Immature natural killer cell (primary cell): ENCODE measurements at places on chromosomes 4 and X.

- H3K27ac ChIP-seq, result no peak overlapping the region
- no peaks in the 10 kb centered on the region for H3K4me1 ChIP-seq
- no peak for DNase-seq
- H3K36me3 ChIP-seq, result no peaks in the 10 kb centered on the region
- H3K4me3 ChIP-seq, result no peak overlapping the region
These were observed 121.9 kb downstream of the GASK1B start for GRCh38 chr4:158050942-158051341.

DNA sequence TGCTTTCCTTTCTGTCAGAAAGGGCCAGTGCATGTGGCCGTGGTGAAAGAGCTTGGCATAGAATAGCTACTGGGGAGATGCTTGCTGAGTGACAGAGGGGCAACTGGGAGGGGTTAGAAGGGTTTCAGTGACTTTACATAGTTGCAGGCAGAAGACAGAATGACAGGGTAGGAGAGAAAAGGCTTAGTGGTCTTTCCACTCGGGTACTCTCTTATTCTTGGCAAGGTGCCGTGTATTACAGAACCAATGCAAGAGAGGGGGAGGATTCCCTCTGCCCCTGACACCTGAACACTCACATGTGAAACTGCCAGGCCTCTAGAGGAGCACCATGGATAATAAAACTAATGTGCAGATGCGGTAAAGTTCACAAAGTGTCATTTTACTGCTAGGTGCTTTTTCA, 228.2 kb downstream of the MGST2 start:
- DNase-seq, result no peak
- H3K27ac ChIP-seq, result no peak overlapping the region
- H3K4me1 ChIP-seq, result peaks cover 11% of the 10 kb centered on the region
- no peak overlapping the region for H3K4me3 ChIP-seq
- H3K27me3 ChIP-seq, result peaks cover 4% of the 10 kb centered on the region

- H3K4me1 ChIP-seq, result no peaks in the 10 kb centered on the region
- no peak overlapping the region for H3K4me3 ChIP-seq
- peaks cover 1% of the 10 kb centered on the region for H3K27me3 ChIP-seq
- DNase-seq, result no peak
- no peaks in the 10 kb centered on the region for H3K36me3 ChIP-seq
These were observed 70.6 kb downstream of the GPAT3 start for GRCh38 chr4:83606460-83606859.

DNA sequence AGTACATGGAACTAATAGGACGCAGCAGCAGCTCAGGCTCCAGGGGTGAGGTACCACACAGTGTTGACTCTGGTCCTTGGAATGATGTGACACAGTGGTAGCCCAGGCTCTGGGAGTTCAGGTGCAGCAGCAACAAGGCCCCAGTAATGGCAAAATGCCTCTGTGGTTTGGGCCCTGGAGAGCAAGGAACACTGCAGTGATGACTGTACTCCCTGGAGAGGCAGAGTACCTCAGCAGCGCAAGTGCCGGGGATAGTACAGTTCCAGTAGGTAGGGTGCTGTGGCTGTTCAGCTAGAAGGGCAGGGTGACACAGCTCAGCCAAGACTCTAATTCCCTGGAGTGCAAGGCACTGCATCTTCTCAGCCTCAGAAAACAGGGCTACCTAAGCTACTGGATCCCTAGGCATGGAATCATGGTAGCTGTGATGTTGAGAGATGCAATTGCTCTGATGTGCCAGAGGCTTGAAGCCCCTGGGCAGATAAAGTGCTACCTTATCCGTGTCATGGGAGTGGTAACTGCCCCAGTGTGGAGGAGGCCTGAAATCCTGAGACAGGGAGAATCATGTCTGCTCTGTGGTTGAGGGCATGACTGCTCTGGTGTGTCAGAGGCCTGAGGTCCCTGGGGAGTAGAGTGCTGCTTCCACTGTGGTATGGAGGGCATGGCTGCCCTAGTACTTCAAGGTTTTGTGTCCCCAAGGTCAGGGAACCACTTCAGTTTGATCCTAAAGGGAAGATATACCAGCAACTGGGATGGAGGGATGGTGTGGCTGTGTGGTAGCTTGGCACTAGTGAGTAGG, 55.2 kb downstream of the AREG start:
- no peak overlapping the region for H3K4me3 ChIP-seq
- H3K4me1 ChIP-seq, result no peaks in the 10 kb centered on the region
- no peak for DNase-seq
- H3K27ac ChIP-seq, result no peak overlapping the region
- H3K36me3 ChIP-seq, result no peaks in the 10 kb centered on the region

- no peaks in the 10 kb centered on the region for H3K4me1 ChIP-seq
- H3K27ac ChIP-seq, result no peak overlapping the region
- H3K4me3 ChIP-seq, result no peak overlapping the region
- DNase-seq, result no peak
- H3K36me3 ChIP-seq, result no peaks in the 10 kb centered on the region
These were observed 15.8 kb downstream of the EFNB1 start for GRCh38 chrX:68844581-68844980.

GRCh38 chr4:139898293-139898692, 232.7 kb downstream of the MGST2 start:
- peaks cover 2% of the 10 kb centered on the region for H3K4me1 ChIP-seq
- no peak overlapping the region for H3K4me3 ChIP-seq
- no peaks in the 10 kb centered on the region for H3K36me3 ChIP-seq
- DNase-seq, result peak; percentile 50
- no peak overlapping the region for H3K27ac ChIP-seq
- H3K27me3 ChIP-seq, result no peaks in the 10 kb centered on the region

GRCh38 chr4:140736669-140737343, 19.4 kb downstream of the TBC1D9 start:
- peaks cover 2% of the 10 kb centered on the region for H3K27me3 ChIP-seq
- no peak overlapping the region for H3K4me3 ChIP-seq
- DNase-seq, result no peak
- no peaks in the 10 kb centered on the region for H3K36me3 ChIP-seq
- no peaks in the 10 kb centered on the region for H3K4me1 ChIP-seq

DNA sequence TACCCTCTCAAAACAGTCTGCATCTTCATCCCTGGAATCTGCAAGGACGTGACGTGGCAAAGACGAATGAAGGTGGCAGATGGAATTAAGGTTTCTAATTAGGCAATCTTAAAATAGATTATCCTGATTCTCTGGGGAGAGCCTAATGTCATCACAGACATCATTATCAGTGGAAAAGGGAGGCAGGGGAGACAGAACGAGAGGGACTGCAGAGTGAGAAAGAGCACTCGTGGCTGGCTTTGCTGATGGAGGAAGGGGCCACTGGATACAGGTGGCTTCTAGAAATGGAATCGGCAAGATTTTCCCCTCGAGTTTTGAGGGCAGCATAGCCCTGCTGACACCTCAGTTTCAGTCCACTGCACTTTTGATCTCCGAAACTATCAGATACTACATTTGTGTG, 110.6 kb downstream of the ASMT start:
- peaks cover 2% of the 10 kb centered on the region for H3K4me1 ChIP-seq
- no peak overlapping the region for H3K4me3 ChIP-seq
- DNase-seq, result no peak
- peaks cover 6% of the 10 kb centered on the region for H3K36me3 ChIP-seq

DNA sequence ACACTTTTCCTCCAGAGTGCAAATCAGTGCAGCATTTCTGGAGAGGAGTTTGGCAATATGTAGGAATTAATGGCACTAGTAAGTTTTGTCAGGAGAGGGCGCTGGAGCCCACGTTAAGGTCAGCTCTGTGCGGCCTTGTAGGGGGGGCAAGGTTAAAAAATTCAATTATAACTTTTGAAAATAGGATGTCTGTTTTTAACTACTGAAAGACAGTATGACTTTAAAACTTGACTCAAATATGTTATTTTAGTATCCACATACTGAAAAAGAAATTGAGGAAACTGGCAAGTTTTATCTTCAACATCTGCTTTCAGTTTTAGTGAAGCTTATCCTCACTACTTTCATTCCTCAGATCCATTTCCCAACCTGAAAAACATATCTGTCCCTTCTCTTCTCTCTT, 30.9 kb upstream of the HSD17B13 start:
- no peak overlapping the region for H3K27ac ChIP-seq
- peaks cover 37% of the 10 kb centered on the region for H3K36me3 ChIP-seq
- DNase-seq, result no peak
- H3K4me1 ChIP-seq, result peaks cover 4% of the 10 kb centered on the region
- no peak overlapping the region for H3K4me3 ChIP-seq

- no peaks in the 10 kb centered on the region for H3K36me3 ChIP-seq
- peak overlapping the region; percentile 74 for H3K27ac ChIP-seq
- no peaks in the 10 kb centered on the region for H3K27me3 ChIP-seq
- peak overlapping the region; percentile 72 for H3K4me3 ChIP-seq
- peaks cover 51% of the 10 kb centered on the region for H3K4me1 ChIP-seq
- no peak for DNase-seq
These were observed 18.0 kb upstream of the TBC1D14 start for GRCh38 chr4:6891436-6892170.

GRCh38 chr4:148203056-148203898, 238.9 kb downstream of the NR3C2 start:
- no peak for DNase-seq
- H3K27ac ChIP-seq, result no peak overlapping the region
- no peak overlapping the region for H3K4me3 ChIP-seq
- no peaks in the 10 kb centered on the region for H3K36me3 ChIP-seq
- peaks cover 3% of the 10 kb centered on the region for H3K27me3 ChIP-seq

- H3K4me1 ChIP-seq, result no peaks in the 10 kb centered on the region
- no peak overlapping the region for H3K4me3 ChIP-seq
- H3K36me3 ChIP-seq, result no peaks in the 10 kb centered on the region
- no peaks in the 10 kb centered on the region for H3K27me3 ChIP-seq
- no peak for DNase-seq
These were observed 181.7 kb upstream of the NPY2R start for GRCh38 chr4:155026715-155027114.

DNA sequence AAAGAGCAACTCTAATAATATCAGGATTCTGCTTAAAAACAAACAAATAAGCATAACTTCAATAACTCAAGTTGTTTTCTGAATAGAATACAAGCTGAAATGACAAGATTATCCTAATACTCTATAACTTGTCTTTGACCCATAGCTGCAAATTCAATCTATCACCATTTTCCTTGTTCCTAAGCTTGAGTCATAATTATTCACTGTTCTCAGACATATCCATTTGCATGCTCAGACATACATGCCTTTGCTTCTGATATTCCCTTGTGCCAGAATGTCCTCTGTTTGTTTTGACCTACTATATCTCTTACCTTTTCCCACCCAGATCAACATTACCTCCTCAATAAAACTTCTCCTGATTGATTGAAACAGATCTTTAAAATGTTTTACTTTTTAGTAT, 109.7 kb downstream of the SNCA start:
- H3K27ac ChIP-seq, result no peak overlapping the region
- no peaks in the 10 kb centered on the region for H3K4me1 ChIP-seq
- DNase-seq, result no peak

GRCh38 chr4:4386736-4387392, at the start of gene NSG1:
Gene NSG1 (plus strand): TSS chr4:4387102. CDS start chr4:4387630, 528 bp downstream.
- H3K4me1 ChIP-seq, result peaks cover 14% of the 10 kb centered on the region
- DNase-seq, result no peak
- no peak within 1 kb of the TSS for H3K27ac ChIP-seq
- peaks cover 3% of the 10 kb centered on the region for H3K36me3 ChIP-seq

GRCh38 chr4:17765514-17766286, 15.7 kb downstream of the FAM184B start:
- H3K27me3 ChIP-seq, result peaks cover 8% of the 10 kb centered on the region
- peak; percentile 43 for DNase-seq
- H3K4me3 ChIP-seq, result peak overlapping the region; percentile 81
- no peaks in the 10 kb centered on the region for H3K36me3 ChIP-seq
- H3K27ac ChIP-seq, result peak overlapping the region; percentile 42
- H3K4me1 ChIP-seq, result peaks cover 15% of the 10 kb centered on the region

DNA sequence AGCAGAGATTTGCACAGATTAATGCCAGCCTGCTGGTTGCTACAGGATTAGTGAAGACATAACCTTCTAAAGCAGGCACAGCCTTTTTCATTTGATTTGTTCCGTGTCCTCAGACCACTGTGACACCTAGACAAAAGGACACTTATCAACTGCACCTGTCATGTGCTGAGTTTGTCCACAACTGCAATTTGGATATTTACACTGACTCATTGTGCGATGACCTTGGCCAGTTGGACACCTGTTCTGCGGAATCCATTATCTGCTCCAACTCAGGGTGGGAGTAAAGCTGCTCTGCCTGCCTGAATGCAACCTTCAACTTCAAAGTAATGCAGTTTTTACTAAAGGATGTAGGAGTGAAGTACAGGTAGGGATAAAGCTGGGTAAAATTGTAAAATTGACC, 4.1 kb upstream of the NR0B1 start:
- H3K4me1 ChIP-seq, result no peaks in the 10 kb centered on the region
- DNase-seq, result no peak
- peaks cover 4% of the 10 kb centered on the region for H3K27me3 ChIP-seq
- H3K27ac ChIP-seq, result no peak overlapping the region

DNA sequence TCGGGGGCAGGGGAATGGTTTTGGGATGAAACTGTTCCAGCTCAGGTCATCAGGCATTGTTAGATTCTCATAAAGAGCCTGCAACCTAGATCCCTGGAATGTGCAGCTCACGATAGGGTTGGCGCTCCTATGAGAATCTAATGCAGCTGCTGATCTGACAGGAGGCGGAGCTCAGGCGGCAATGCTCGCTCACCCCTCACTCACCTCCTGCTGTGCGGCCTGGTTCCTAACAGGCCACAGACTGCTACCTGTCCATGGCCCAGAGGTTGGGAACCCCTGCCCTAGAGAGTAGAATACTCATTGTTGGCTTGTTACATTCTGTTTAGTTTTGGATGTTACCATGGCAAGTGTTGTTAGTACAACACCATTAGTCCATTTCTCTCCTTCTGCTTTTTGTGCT, 40.8 kb upstream of the STX18 start:
- no peak for DNase-seq
- no peaks in the 10 kb centered on the region for H3K4me1 ChIP-seq
- H3K4me3 ChIP-seq, result no peak overlapping the region
- peaks cover 5% of the 10 kb centered on the region for H3K36me3 ChIP-seq

GRCh38 chr4:77911091-77911490, 48.5 kb downstream of the MRPL1 start:
- H3K27me3 ChIP-seq, result no peaks in the 10 kb centered on the region
- DNase-seq, result no peak
- H3K4me1 ChIP-seq, result peaks cover 1% of the 10 kb centered on the region

DNA sequence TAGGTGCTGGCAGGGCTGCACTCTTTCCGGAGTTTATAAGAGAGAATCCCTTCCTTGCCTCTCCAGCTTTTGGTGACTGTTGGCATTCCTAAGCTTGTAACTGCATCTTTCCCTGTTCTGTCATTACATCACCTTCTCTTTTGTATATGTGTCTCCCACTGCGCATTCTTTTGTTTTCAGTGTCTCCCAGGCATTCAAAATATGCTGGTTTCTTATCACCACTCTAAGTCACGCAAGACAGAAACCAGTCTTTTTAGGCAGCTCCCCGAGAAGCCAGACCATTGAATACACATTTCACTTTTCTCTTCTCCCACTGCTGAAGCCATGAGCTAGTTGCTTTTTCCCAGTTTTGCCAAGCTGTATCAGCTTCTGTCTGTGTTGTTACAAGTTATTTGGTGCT, 71.0 kb downstream of the LAS1L start:
- peaks cover 10% of the 10 kb centered on the region for H3K27me3 ChIP-seq
- DNase-seq, result no peak
- no peaks in the 10 kb centered on the region for H3K36me3 ChIP-seq
- H3K4me1 ChIP-seq, result no peaks in the 10 kb centered on the region
- H3K27ac ChIP-seq, result no peak overlapping the region

GRCh38 chr4:84563002-84563401, 19.9 kb upstream of the CDS1 start:
- no peak overlapping the region for H3K4me3 ChIP-seq
- no peaks in the 10 kb centered on the region for H3K4me1 ChIP-seq
- H3K27me3 ChIP-seq, result no peaks in the 10 kb centered on the region
- H3K27ac ChIP-seq, result no peak overlapping the region
- H3K36me3 ChIP-seq, result no peaks in the 10 kb centered on the region

GRCh38 chrX:20623448-20623847, 356.7 kb upstream of the RPS6KA3 start:
- H3K27me3 ChIP-seq, result no peaks in the 10 kb centered on the region
- no peak for DNase-seq
- H3K36me3 ChIP-seq, result no peaks in the 10 kb centered on the region
- no peak overlapping the region for H3K27ac ChIP-seq
- H3K4me1 ChIP-seq, result no peaks in the 10 kb centered on the region
